Esophagus squamous epithelium (tissue), 5 donors: ENCODE measurements at places on chromosomes 2 and 18.

DNA sequence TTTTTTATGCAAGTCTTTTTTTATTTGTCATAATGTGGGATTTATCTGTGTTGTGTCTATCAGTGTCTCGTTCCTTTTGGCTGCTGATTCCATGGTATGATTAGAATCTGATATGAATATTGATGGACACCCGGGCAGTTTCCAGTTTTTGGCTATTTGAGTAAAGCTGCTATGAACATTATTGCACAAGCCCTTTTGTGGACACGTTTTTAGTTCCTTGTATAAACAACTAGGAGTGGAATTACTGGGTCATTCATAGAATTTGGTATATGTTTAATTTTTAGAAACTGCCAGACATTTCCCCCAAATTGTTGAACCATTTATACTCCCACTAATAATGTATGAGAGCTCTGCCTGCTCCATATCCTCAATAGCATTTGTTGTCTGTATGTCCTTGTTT lies 26.6 kb downstream of the HK2 start:
- DNase-seq = no peak

GRCh38 chr2:182499706-182500470 lies 73.1 kb upstream of the PDE1A start:
- no peak for DNase-seq

DNA sequence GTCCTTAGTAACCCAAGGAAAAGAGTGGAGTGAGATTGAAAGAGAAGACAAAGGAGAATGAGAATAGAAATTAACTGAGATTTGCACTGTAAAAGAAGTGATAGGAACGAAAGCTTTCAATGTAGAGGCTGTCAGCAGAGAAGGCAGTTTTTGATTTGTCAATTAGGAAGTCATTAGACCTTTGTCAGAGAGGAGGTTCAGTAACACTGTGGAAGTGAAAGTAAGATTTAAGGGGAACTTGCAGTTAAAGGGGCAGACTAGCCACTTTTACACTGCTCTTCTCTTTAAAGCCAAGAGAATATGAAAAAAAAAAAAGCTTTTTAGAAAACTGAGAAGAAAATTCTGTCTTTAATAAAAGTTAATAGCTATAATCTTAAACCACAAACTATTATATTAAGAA lies 11.5 kb upstream of the KYNU start:
- DNase-seq = no peak

GRCh38 chr2:71801969-71802368 lies 345.7 kb downstream of the CYP26B1 start:
- no peak for DNase-seq

DNA sequence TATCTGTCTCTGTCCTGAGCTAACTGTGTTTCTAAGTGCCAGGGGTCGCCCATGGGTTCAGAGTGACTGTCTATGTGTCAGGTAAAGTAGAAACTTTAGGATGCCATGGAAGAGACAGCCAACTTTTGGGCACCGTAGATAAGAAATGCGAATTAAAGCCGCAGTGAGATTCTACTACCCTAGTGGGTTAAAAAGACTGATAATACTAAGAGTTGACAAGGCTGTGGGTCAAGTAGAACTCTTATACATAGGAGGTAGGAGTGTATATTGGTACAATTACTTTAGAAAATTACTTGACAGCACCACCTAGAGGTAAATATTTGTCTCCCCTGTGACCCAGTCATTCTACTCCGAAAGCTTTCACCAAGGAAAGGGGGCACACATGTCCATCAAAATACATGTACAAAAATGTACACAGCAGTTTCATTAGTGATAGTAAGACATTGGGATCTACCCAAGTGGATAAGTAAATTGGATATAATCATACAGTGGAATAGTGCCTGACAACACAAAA lies 371.3 kb downstream of the SLC4A3 start:
- DNase-seq = no peak

GRCh38 chr18:49365346-49365745 lies 95.1 kb downstream of the DYM start:
- no peak for DNase-seq
